ENCODE measurements at places on chromosomes 3 and 15.

DNA sequence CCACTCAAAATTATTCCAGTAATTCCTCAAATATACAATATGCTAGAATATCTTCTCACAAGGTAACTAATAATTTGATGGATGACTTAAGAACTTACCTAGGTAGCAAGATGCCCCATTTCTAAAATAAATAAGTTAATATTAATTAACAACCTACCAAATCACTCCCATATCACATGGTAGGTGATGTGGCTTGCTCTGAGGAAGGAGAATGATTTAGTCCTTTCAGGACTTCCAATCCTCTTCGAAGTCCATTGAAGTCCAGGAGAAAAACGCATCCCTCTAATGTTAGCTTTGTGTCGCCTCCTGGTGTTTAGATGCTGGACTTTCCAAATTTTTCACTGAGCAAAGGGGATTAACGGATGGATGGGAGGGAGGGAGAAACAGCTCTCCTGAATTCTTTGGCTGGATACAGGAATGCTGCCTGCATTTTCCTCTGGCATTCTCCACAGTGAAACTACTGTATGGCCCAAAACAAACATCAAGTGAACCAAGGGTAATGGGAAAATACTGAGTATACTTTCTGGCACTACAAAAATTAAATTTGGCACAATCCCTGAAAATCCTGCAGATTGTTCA, 58.6 kb downstream of the PRICKLE2 start:
- H3K36me3 ChIP-seq = no peaks in the 10 kb centered on the region
- no peaks in the 10 kb centered on the region for H3K27me3 ChIP-seq
- peak; percentile 39 for DNase-seq
- H3K4me3 ChIP-seq = no peak overlapping the region

DNA sequence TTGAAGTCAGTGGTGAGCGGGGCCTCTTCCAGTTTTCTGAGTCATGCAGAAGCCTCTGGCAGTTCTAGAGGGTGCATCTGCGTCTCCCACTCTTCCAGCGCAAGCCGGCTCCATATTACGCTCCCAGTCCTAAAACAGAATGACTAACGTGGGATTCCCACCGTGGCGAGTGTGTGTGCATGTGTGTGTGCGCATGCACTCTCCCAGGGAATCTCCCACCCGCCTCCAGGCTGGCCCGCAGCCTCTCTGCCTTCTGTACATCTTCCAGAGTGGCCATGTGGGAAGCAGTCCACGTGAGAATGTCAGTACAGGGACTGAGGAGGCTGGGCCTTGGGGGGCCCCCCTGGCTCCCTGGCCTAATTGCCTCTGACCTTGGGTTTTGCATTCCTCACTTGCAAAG, 87.7 kb downstream of the LSM3 start:
- H3K27ac ChIP-seq = no peak overlapping the region
- no peaks in the 10 kb centered on the region for H3K4me1 ChIP-seq
- H3K4me3 ChIP-seq = no peak overlapping the region
- no peaks in the 10 kb centered on the region for H3K27me3 ChIP-seq

- no peaks in the 10 kb centered on the region for H3K27me3 ChIP-seq
- DNase-seq = no peak
- H3K27ac ChIP-seq = no peak overlapping the region
- no peaks in the 10 kb centered on the region for H3K4me1 ChIP-seq
- no peaks in the 10 kb centered on the region for H3K36me3 ChIP-seq
Observed at GRCh38 chr3:7820969-7821368, 680.7 kb upstream of the LMCD1 start.

GRCh38 chr3:64417816-64418215, 192.6 kb upstream of the PRICKLE2 start:
- peaks cover 4% of the 10 kb centered on the region for H3K4me1 ChIP-seq
- H3K36me3 ChIP-seq = no peaks in the 10 kb centered on the region
- H3K27me3 ChIP-seq = no peaks in the 10 kb centered on the region
- H3K4me3 ChIP-seq = no peak overlapping the region
- H3K27ac ChIP-seq = peak overlapping the region; percentile 58
- DNase-seq = peak; percentile 76

- H3K36me3 ChIP-seq = no peaks in the 10 kb centered on the region
- peaks cover 3% of the 10 kb centered on the region for H3K27me3 ChIP-seq
- no peak overlapping the region for H3K4me3 ChIP-seq
- no peak overlapping the region for H3K27ac ChIP-seq
Observed at GRCh38 chr15:25774871-25775270, 88.3 kb downstream of the ATP10A start.

DNA sequence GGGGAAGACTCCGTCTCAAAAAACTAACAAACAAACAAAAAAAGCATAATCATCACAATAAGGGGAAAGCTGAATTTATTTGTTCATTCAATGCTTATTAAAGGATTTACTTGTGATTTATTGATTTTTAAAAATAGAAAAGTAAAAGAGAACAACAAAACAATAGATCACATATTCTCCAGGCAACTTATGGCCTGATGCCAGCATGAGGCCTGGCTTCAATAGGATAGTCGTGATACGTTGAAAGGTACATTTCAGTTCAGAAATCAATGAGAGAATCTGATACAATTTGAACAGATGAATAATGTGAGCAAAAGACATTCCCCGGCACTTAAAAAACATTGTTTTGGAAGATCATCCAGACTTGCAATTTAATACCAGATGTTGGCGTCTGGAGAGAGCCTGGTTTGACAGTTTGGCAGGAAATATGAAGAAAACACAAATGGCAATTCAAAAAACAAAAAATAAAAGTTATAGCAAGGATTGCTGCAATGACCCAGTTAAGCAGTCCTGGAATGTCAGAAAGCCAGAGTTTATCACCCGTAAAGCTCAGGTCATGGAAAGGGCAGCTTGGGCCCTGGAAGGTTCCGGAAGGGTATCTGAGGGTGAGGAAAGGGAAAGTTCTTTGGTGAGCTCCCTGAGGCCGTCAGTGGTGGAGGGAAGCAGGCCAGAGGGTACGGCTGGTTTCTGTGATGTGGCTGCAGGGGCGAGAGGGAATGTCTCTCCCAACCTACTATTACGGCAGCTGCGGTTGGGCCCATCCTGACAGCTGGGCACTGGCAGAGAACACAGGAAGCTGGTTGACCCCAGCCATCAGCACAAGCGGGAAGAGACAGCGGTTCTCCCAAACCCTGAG, 230.2 kb upstream of the HES1 start:
- no peak overlapping the region for H3K4me3 ChIP-seq
- H3K4me1 ChIP-seq = peaks cover 17% of the 10 kb centered on the region
- H3K27ac ChIP-seq = no peak overlapping the region
- no peaks in the 10 kb centered on the region for H3K27me3 ChIP-seq
- H3K36me3 ChIP-seq = no peaks in the 10 kb centered on the region

GRCh38 chr3:160641665-160642309, 35.2 kb upstream of the ARL14 start:
- H3K36me3 ChIP-seq = no peaks in the 10 kb centered on the region
- H3K4me1 ChIP-seq = peaks cover 4% of the 10 kb centered on the region
- no peak for DNase-seq
- no peak overlapping the region for H3K27ac ChIP-seq

GRCh38 chr3:125061170-125061569, 5.4 kb upstream of the HEG1 start:
- H3K4me1 ChIP-seq = peaks cover 10% of the 10 kb centered on the region
- H3K27ac ChIP-seq = no peak overlapping the region
- no peaks in the 10 kb centered on the region for H3K27me3 ChIP-seq
- no peak overlapping the region for H3K4me3 ChIP-seq

DNA sequence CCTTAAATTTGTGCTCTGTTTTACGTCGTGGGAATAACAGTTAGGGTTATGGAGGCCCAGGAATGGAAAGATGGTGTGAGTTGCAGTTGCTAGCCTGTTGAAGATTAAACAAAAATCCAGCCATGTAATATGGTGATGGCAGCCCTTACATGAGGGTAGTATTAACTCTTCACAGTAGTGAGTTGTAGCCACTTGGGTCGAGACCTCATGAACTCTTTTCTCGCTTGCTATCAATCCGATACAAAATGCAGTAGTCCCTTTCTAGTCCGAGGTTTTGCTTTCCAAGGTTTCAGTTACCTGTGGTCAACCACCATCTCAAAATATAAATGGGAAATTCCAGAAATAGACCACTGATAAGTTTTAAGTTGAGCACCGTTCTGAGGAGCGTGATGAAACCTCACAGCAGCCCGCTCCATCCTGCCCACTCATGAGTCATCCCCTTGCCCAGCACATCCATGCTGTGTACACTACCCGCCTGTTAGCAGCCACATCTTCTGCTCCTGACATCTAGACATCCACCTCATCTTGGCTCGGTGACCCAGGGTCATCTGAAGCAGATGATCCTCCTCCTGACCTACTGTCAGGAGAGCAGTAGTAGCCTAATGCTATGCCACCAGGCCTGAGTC, 177.9 kb downstream of the CDIN1 start:
- no peaks in the 10 kb centered on the region for H3K27me3 ChIP-seq
- no peak overlapping the region for H3K27ac ChIP-seq
- no peaks in the 10 kb centered on the region for H3K4me1 ChIP-seq
- DNase-seq = no peak

- H3K27ac ChIP-seq = no peak overlapping the region
- H3K36me3 ChIP-seq = no peaks in the 10 kb centered on the region
- DNase-seq = no peak
- no peak overlapping the region for H3K4me3 ChIP-seq
- H3K27me3 ChIP-seq = no peaks in the 10 kb centered on the region
Observed at GRCh38 chr15:71341811-71342550, 226.7 kb downstream of the THSD4 start.

DNA sequence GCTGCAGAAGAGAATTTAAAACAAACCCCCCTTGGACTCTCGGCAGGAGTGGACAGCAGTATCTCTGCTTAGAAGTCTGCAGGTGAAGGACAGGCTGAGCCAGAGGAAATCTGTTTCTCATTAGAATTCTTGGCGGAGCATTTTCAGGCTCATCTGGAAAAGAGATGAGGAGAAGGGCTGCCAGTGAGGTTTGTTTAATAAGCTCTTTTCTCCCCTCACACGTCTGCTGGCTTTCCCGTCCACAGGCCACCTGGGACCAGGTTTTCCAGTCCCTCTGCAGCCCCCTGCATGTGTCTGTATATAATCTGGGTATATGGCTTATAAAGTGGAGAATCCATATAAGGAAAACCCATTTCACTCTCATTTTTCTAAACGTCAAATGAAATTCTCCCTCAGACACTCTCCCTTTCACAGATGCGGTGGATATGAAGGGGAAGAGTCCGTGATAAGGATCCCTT, 155.4 kb upstream of the TPM1 start:
- H3K36me3 ChIP-seq = no peaks in the 10 kb centered on the region
- no peak overlapping the region for H3K4me3 ChIP-seq
- DNase-seq = no peak
- peak overlapping the region; percentile 53 for H3K27ac ChIP-seq
- peaks cover 21% of the 10 kb centered on the region for H3K4me1 ChIP-seq

GRCh38 chr15:90040618-90041017, 39.5 kb downstream of the ZNF710 start:
- no peak overlapping the region for H3K4me3 ChIP-seq
- peaks cover 4% of the 10 kb centered on the region for H3K36me3 ChIP-seq
- peaks cover 57% of the 10 kb centered on the region for H3K4me1 ChIP-seq
- no peaks in the 10 kb centered on the region for H3K27me3 ChIP-seq
- H3K27ac ChIP-seq = no peak overlapping the region

GRCh38 chr3:196218155-196218712, 1.9 kb downstream of the SLC51A start:
- H3K27ac ChIP-seq = no peak overlapping the region
- DNase-seq = no peak
- no peaks in the 10 kb centered on the region for H3K27me3 ChIP-seq
- peaks cover 25% of the 10 kb centered on the region for H3K4me1 ChIP-seq

GRCh38 chr3:150309557-150309956, 98.5 kb upstream of the TSC22D2 start:
- no peaks in the 10 kb centered on the region for H3K4me1 ChIP-seq
- no peak overlapping the region for H3K27ac ChIP-seq
- H3K36me3 ChIP-seq = no peaks in the 10 kb centered on the region
- no peaks in the 10 kb centered on the region for H3K27me3 ChIP-seq

DNA sequence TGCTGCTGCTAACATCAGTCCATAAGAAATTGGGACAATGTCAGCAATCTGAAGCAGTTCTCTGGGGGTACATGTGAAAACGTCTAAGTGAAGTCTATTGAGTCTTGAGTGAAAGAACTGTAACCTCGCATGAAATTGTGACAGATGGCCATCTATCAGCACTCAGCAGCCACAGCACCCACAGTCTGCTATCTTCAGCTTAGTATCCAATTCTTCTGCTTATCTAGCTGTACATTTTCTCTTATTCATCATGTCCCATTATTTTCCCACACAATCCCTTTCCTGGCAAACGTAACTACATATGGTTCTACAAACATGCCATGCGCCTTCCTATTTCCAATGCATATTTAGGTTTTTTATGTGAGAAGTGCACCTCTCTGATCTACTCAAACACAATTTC, 629.7 kb downstream of the NTRK3 start:
- no peaks in the 10 kb centered on the region for H3K36me3 ChIP-seq
- no peaks in the 10 kb centered on the region for H3K4me1 ChIP-seq
- DNase-seq = no peak
- no peak overlapping the region for H3K27ac ChIP-seq

GRCh38 chr3:30502742-30503073, 103.7 kb upstream of the TGFBR2 start:
- no peak overlapping the region for H3K4me3 ChIP-seq
- DNase-seq = no peak
- no peaks in the 10 kb centered on the region for H3K36me3 ChIP-seq
- H3K27me3 ChIP-seq = no peaks in the 10 kb centered on the region
- H3K27ac ChIP-seq = no peak overlapping the region
- no peaks in the 10 kb centered on the region for H3K4me1 ChIP-seq

GRCh38 chr3:108462899-108463298, 47.5 kb downstream of the MYH15 start:
- no peak for DNase-seq
- no peaks in the 10 kb centered on the region for H3K36me3 ChIP-seq
- H3K27ac ChIP-seq = no peak overlapping the region
- no peaks in the 10 kb centered on the region for H3K4me1 ChIP-seq
- no peak overlapping the region for H3K4me3 ChIP-seq
- H3K27me3 ChIP-seq = no peaks in the 10 kb centered on the region

DNA sequence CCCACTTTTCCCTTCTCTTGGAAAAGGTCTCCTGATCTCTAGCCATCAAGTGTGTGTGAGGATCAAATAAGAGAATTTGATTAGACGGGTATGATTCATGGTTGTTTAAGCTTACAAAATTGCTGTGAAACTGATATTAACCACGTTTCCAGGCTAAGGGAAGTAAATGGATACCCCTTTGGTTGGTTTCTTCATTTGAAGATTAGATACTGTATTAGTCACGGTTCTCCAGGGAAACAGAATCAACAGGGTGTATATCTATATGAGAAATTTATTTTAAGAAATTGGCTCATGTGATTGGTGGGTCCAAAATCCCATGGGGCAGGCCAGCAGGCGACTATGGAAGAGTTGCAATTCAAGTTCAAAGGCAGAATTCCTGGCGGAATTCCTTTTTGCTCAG, 112.7 kb upstream of the SELENOK start:
- H3K27ac ChIP-seq = no peak overlapping the region
- H3K4me1 ChIP-seq = no peaks in the 10 kb centered on the region
- DNase-seq = no peak
- H3K36me3 ChIP-seq = no peaks in the 10 kb centered on the region
- H3K27me3 ChIP-seq = no peaks in the 10 kb centered on the region

All from neuronal stem cell (in vitro differentiated cells).